Activated CD8-positive, alpha-beta memory T cell treated with anti-CD3 and anti-CD28 coated beads for 1 hour (primary cell): ENCODE measurements at places on chromosomes 5 and 9.
A peak's percentile ranks its signal among the peaks of the same experiment; 100 is the strongest.

DNA sequence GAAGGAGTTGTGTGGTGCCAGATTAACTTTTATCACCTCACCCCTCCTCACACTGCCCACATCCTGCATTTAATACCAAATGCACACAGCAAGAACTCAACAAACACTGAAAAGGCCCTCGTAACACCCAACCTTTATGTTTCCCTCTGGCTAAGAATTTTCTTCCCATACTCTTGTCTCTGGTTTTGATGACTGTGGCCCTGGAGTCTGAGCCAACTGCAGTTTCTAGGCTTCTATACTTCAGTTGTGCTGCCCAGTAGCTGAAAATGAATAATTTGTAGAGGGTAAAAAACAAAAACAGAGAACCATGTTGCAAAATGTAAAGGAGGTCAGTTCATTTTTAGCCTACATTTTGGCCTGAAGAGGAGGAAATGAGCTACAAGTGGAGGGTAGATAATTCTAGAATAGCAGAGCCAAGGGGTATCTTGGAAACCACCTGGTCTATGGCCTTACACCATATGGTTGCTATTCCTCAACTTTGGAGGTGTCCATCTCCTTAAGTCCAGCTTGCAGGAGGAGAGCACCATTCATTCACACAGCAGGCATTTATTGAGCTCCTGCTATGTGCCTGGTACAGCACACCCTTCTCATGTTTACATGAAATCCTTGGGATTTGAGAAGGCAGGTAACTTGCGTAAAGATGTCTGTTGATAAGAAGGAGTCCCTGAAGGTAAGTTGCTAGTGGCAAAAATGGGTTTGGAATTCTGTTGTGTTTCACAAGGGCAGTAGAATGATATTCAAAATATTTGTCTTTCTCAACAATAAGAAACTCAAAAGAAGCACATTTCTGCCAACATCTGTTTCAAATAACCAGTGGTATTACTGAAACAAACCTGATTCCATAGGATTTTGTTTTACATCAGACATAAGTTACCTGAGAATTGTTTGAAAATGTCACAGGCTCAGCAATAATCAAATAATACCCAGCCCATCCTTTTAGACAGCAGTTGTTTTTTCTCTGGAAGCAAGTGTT, 83.8 kb upstream of the TNFAIP8 start:
- no peak for DNase-seq

- no peak for DNase-seq
Measured at GRCh38 chr9:136107155-136107952, 11.3 kb downstream of the TMEM250 start.

- DNase-seq: peak; percentile 24
Measured at GRCh38 chr5:157025093-157025698, 33.7 kb downstream of the HAVCR1 start.

GRCh38 chr9:71549023-71549422, 219.3 kb downstream of the CEMIP2 start:
- DNase-seq: no peak

GRCh38 chr5:80101993-80102392, 66.8 kb downstream of the THBS4 start:
- no peak for DNase-seq
